ENCODE measurements at places on chromosomes 3 and 15.

GRCh38 chr15:69653306-69653705 is 200.7 kb downstream of the RPLP1 start:
- no peak for DNase-seq

DNA sequence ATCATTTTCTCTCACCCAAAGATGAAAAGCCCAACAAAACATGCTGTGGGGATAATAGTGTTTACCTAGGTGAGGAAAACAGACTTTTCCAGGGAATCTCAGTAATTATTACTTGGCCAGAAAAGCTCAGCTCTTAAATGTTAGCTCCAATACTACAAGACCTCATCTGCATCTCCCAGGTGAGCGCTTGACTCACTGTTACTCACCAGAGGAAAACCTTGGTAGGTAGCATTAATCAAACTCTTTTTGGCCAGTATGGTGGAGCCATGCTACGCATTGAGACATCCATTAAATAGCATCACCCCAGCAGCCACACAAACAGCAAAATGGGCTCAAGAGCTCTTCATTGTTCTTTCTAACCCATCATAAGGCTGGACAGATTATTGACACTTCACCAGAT is 99.0 kb downstream of the TIGIT start:
- DNase-seq: no peak

DNA sequence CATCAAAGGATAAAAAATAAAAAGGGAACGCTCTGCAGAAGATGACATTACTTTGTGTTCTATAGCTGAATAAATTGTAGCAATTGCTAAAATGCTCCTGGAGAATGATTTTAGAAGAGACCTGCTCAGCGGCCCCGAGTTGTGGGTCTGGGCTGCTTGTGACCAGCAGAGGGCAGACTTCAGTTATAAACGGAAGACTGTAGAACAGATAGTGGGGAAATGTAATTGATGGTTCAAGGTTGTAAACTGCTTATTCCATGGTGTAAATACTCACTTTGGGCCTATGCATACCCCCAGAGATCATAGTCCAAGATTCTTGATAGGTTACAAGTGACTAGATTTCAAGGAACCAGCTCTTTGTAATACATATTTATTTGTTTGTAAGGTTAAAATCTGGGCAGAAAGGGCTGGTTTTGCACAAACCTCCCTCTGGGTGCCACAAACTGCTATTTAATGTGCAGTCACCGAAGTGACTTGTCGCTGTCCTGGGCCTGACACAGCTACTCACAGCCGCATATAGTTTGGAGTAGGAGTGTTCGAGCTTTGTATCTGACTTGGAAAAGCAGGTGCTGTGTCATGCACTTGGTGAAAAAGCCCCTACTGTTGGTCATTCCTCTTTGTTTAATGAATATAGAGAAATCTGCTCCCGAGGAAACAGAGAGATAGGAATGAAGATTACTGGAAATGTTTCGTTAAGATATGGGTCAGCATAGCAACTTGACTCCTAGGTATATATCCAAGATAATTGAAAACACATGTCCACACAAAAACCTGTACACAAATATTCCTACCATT is 34.7 kb upstream of the NDUFB4 start:
- peak; percentile 36 for DNase-seq

GRCh38 chr3:152278756-152279427 is 10.2 kb downstream of the MBNL1 start:
- no peak for DNase-seq

GRCh38 chr15:29665444-29666003 is 156.7 kb downstream of the TJP1 start:
- no peak for DNase-seq

- DNase-seq: no peak
These were observed 695.4 kb downstream of the FHIT start for GRCh38 chr3:60555686-60556354.

- no peak for DNase-seq
These were observed 60.9 kb upstream of the ZNF280D start for GRCh38 chr15:56794165-56794552.

DNA sequence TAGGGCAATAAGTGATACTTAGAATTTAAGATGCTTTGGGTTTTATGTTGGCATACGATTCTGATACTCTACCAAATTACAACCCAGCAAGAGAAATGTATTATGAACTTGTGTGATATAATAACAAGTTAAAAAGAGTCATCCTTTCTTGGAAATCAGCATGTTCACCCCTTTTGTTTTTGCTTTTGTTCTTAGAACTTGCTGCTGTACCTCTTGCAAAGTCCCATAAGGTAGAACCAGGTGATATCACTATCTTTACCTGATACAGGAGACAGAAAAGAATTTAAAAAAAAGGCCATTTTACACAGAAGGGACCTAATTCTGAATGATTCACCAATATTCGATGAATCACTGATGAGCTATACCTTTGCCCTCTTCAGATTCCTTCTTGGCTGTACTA is 810.4 kb downstream of the FHIT start:
- DNase-seq: no peak

- no peak for DNase-seq
These were observed 13.2 kb downstream of the KIF7 start for GRCh38 chr15:89642106-89642505.

GRCh38 chr3:181362378-181362777 is 349.3 kb upstream of the SOX2 start:
- DNase-seq: no peak

DNA sequence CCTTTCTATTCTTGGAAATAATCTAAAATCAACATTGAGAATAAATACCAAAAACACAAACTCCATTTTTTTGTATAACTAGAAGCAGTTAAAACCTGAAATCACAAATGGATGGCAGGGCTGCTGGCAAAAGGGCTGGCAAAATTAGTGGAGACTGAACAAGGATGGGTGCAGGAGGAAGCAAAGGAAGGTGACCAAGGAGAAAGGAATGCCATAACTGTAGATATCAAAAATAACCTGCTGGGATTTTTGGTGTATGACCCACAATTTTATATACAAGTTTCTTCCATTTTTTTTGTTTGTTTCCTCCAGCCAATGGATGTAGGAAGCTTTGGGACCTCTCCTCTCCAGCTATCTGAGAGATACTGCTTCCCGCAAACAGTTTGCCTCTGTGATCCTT is 12.7 kb downstream of the CFAP44 start:
- DNase-seq: no peak

GRCh38 chr3:126850370-126851085 is 132.4 kb upstream of the PLXNA1 start:
- no peak for DNase-seq

GRCh38 chr15:81108427-81108826 is 25.6 kb upstream of the CFAP161 start:
- DNase-seq: no peak

DNA sequence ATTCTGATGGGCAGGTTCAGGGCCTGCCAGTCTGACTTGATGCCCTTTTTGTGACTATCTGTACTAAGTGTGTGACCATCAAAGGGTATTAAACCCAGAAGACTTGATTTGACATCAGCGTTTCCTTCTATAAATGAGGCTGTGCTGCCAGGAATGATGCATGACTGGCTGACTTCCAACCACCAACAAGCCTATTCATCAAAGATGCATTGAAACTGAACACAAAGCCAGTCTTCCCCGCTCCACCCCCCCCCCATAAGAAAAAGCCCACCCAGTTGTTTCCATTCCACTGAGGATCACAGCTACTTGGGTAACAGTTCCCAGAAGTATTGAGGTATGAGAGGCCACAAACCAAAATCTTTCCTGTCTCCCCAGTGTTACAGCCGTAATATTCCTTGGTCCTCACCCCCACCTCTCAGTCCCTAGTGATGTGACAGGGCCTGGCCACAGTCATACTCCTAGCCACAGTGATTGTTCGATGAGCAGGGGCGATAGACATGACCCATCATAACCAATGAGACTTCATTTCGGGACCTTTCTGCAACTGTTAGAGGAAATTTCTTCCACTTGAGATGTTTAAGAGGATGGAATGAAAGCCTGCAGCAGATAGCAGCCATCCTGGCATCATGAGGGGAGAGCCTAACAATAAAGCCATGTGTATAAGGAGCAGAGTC is 22.6 kb downstream of the SH3BP5 start:
- DNase-seq: no peak

GRCh38 chr3:63069806-63070475 is 194.7 kb upstream of the CADPS start:
- DNase-seq: no peak

GRCh38 chr3:31785734-31786133 is 195.3 kb downstream of the OSBPL10 start:
- no peak for DNase-seq

GRCh38 chr3:178624276-178624675 is 88.0 kb downstream of the KCNMB2 start:
- DNase-seq: no peak

All from effector CD8-positive, alpha-beta T cell (primary cell).